ENCODE measurements at places on chromosomes 7 and 10.

- no peak for DNase-seq
Measured at GRCh38 chr10:100403734-100404133, 56.7 kb downstream of the SCD start.

GRCh38 chr10:5531558-5532306 lies 7.0 kb downstream of the CALML3 start:
- no peak for DNase-seq

DNA sequence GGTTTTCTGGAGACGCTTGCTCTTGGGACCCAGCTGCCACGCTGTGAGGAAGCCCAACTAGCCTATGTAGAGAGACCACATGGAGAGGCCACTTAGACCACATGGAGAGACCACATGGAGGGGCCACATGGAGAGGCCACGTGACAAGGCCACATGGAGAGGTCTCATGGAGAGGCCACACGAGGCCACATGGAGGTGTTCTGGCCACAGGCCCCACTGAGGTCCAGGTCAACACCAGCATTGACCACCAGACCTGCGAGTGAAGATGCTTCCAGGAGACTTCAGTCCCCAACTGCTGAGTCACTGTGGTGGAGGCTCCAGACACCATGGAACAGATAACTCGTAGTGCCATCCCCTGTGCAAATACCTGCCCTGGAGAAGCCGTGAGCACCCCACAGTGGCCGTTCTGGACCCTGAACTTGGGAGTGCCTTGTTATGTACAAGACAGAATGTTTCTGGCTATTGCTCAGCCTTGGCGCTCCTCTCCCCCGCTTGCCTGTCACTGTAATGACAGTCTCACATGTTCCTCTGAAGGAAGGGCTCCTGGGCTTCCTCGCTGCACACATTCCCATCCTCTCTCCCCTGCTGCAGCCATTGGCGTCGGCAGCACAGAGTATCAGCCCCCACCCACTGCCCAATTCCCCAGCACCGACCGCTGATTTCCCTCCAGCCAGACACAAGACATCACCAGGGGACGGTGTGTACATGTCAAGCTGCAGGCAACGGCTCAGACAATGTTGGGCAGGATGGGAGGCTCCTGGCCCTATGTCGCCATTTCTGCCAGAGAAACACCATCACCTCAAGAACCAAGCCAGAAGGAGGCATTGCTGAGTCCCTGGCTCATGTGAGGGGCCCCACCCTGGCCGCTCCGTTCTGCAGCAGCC lies 49.0 kb upstream of the TNRC18 start:
- no peak for DNase-seq

DNA sequence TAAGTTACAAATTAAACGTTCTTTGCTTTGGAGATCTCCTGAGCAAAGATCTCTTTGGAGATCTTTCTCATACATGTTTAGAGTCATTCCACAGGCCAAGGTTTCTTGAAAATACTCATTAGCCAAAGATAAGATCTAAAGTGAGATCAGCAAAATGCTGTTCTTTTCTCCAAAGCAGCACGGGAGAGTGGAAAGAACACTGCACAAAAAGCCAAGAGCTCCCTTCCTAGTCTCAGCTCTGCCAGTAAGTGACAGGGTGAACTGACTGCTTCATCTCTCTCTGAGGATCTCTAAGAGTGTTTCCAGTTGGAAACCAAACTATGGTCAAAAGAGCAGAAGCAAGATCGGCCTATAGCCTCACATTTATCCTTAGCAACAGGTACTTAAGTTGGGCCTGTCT lies 168.4 kb upstream of the ASAH2 start:
- no peak for DNase-seq

- no peak for DNase-seq
Measured at GRCh38 chr7:24587853-24588252, 14.6 kb downstream of the PALS2 start.

GRCh38 chr7:44964831-44965440 lies 13.9 kb downstream of the MYO1G start:
- DNase-seq: no peak

DNA sequence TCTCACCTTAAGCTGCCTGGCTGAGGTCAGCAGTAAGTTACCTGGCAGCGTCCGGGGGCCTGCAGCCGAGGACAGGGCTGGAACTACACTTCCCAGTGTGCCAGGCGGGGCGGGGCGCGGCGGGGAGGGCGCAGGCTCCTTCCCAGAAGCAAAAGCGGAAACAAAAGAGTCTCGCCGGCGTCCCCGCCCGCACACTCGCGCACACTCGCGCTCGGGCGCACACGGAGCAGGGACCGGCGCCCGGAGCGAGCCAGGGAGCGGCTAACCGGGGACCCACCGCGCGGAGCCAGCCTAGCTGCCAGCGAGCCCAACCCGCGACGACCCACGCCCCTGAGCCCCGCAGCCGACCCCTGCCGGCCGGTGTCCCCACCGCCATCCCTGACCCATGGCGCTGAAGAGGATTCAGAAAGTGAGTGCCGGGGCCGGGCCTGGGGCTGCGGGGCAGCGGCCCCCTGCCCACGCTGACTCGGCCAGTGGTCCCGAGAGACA lies at the start of gene UBE2D1:
TSS of gene UBE2D1 (plus strand) at position 190 of the 489 bp plus-strand sequence. CDS start at position 386, 196 bp downstream.
- peak; percentile 22 for DNase-seq

GRCh38 chr7:3486841-3487240 lies 185.8 kb downstream of the SDK1 start:
- DNase-seq: no peak

DNA sequence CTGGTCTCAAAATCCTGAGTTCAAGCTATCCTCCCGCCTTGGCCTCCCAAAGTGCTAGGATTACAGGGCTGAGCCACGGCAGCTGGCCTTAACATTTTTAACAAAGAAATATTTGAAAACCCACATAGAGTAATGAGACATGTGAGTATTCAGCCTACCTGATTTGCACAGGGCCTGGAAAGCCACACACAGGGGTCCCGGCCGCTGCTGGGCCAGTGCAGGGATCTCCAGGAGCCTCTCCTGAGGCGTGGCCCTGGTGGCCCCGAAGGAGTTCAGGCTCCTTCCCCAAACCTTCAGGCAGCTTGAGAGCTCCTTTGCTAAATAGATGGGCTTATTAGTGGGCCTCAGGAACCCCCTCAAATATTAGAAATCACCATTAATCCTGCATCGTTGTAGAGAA lies 18.7 kb downstream of the CNPY1 start:
- DNase-seq: no peak

DNA sequence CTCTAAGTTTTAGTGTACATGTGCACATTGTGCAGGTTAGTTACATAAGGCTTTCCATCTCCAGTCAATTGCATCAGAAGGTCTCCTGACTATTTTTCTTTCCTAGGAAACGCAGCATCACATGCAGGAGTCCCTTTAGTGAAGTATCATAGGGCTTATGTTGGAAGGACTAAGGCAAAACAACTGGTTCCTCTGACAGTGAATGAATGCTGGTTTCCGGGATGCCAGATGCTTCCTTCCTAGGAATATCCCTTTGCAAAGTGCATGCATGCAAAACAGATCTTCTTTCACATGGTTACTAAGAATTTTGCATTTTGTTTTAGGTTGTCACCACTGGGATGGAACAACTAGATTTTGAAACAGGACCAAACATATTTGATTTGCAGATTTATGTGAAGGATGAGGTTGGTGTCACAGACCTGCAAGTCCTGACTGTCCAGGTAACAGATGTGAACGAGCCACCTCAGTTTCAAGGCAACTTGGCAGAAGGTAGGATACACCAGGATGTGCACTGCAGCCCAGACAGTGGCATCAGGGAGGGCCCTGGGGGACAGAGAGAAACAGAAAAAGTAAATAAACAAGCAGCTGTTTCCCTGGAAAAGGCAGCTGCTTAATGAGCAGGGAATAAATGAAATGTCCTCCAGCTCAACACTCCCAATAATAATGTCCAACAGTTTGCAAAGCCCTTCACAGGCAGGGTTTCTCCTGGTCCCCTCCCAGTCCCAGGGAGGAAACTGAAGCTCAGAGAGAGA lies 17.8 kb downstream of the CDHR3 start:
- DNase-seq: no peak

- DNase-seq: no peak
Measured at GRCh38 chr10:72659694-72660093, 32.2 kb upstream of the MCU start.

- DNase-seq: no peak
Measured at GRCh38 chr10:13971601-13972475, 358.9 kb downstream of the FRMD4A start.

DNA sequence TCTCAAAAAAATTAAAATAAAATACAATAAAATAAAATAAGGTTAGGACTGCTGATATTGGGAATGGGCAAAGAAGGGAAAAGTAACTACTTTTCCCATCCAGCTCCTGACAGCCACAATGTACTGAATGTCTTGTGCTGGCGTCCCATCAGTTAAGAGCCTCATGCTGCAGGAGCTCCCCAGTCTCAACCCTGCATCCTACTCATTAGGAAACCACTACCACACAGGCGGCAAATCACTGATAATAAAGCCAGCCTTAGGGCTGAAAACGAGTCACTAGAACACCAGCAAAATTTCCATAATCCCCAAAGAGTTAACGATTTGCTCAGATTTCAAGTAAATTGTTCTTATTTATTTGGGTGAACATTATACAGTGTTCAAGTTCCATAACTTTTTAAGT lies 4.3 kb downstream of the YWHAG start:
- no peak for DNase-seq

Data from cerebellar nuclear complex (tissue), 1 donor.